ENCODE measurements at places on chromosomes 16 and 17.

DNA sequence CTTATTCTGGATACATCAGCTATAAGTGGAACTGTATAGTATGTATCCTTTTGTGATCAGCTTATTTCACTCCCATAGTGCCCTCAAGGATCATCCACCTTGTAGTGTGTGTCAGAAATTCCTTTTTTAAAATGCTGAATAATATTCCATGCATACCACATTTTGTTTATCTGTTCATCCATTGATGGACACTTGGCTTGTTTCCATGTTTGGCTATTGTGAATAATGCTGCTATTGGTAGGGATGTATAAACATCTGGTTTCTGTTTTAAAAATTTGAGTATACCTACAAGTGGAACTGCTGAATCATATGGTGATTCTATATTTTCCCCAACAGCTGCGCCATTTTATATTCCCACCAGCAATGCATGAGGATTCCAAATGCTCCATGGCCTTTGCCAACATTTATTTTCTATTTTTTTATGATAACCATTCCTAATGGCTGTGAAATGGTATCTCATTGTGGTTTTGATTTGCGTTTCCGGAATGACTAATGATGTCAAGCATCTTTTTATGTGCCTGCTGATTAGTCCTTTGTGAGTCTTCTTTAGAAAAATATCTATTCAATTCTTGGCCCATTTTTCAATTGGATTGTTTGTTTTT is 11.6 kb downstream of the RCVRN start:
- DNase-seq = no peak

DNA sequence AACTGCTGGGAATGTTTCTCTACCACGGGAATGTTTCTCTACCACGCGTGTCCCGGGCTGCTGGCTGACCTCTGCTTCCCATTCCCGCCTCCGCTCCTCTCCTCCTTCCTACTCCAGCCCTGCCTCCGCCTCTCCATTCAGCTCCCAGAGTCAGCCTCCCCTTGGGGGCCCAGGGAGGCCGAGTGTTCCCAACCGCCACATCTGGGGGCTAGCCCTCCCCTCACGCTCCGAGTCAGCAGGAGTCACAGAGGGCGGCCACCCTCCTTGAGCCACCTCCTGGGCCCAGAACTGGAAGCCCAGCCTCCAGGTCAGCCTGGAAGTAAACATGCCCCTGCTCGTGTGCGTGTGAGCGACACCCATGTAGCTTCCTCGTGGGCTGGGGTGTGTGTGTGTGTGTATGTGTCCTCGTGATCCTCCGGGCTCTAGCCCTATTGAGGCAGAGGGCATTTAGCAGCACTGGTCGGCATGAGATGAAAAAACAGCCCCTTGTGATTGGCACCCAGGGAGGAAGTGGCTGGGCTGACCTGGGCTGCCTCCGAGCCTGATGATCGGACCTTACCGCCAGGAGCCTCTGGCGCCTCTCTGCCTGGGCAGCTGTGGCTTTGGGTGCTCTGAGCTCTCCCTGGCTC is 7.3 kb downstream of the CYGB start:
- DNase-seq = no peak

GRCh38 chr17:76866203-76866602 is 2.0 kb upstream of the MGAT5B start:
- DNase-seq = no peak

DNA sequence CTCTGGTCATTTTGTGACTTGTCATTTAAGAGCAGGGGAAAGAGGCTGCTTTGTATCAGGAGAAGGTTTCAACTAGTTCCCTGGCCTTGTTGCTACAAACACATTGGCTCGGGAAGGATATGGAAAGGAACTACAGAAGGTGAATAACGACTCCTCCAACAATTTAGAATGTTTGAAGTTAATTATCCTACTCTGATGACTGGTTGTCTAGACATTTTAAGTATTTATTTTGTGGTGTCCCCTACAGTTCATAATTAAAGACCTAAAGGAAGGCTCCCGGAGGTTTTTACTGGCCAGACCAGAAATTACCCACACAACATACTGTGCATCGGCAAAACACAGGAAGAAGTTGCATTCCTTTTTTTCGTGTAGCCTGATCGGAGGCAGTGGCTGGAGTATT is 515.8 kb upstream of the SALL1 start:
- DNase-seq = no peak

- DNase-seq = no peak
These were observed 7.9 kb upstream of the BAIAP2 start for GRCh38 chr17:81027038-81027437.

GRCh38 chr16:578870-579405 is 9.2 kb downstream of the PIGQ start:
- DNase-seq = no peak

GRCh38 chr17:38667099-38667786 is 7.5 kb downstream of the EPOP start:
- peak; percentile 57 for DNase-seq
